ENCODE measurements at places on chromosomes 5 and 9.

DNA sequence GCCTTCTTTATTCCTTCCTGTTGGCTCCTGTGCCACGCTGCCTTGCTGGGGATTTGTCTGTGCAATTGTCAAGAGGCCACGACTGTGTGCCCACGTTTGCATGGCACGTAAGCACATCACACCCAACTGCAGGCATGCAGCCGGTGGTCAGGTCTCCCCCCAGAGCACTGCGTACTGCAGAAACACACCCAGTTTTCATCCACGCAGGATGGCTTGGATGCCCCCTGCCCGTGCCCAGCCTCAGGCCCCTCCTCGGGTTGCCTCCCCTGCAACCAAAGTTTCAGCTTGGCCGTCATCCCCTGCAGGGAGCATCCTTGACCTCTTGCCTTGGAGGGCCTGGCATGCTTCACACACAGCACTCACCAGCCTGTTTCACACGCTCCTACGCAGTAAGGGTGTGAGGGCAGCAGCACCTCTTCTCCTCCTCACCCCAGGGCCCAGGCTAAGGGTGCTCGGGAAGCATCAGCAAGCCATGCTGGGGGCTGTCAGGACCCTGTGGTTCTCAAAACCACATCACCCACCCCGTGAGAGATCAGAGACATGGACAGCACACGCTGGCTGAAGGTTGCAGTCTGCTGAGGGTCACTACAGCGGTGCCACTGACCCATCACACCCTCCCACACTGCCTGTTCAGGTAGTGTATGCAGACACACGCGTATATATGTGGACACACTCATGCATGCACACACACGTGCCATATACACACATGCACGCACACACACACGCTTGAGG is 3.1 kb downstream of the MRPL36 start:
- DNase-seq, result no peak

DNA sequence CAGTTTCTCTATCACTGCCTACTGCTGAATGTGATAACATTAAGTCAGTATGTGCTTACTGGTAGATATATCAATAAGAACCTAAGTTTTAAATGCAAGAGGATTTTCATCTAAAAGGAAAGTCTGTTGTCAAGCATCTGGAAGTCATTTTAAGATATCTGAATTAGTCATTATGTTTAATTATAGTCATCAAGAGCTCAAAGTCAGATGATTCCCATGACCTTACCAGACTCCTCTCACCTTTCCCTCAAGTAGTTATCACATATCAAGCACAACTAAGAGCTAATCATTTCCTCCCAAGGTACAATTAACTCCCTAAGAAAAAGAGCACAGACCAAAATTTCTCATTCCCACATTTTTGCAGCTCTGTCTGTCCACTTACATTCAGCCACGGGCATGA is 45.5 kb downstream of the PUM3 start:
- no peak for DNase-seq

DNA sequence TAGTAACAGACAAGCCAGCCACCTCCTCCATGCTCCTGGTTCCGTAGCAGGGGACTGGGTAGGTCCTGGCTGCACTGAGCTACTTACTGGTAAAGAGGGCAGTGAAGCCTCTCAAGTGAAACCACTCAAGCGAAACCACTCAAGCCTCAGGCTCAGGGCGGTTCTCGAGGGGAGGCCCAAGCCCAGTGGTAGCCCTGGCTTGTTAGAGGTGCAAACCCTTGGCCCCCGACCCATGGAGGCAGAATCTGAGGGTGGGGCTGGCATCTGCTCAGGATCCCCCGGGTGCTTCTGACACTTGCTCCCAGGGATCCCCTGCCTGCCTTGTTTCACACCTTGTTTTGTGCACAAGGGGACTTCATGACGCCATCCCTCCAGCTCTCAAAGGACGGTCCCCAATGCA is 76.5 kb upstream of the OLFM1 start:
- no peak for DNase-seq

DNA sequence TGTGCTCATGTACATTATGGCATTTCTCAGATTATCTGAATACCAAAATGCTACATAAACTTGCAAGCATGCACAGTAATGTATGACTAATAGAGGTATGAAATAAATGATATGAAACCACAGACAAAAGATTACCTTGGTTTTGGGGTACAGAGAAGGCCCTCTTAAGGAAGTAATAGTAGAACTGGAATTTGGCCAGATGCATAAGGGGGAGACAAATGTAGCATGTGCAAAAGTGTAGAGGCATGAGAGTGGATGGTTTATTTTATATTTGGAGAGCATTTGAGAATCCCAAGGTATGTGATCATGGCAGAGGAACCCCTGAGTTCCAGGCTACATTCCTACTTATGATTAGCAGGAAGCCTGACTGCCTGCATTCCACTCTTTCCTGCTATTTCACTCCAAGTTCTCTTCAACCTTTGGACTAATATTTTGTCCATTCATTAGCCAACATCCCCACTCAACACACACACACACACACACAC is 74.2 kb downstream of the MAMDC2 start:
- peak; percentile 30 for DNase-seq

- DNase-seq, result no peak
Measured at GRCh38 chr9:114718801-114719221, 36.8 kb upstream of the TEX48 start.

GRCh38 chr9:35517552-35518224 is 27.8 kb downstream of the RUSC2 start:
- DNase-seq, result no peak

GRCh38 chr9:19138084-19138483 is 10.8 kb upstream of the PLIN2 start:
- DNase-seq, result no peak

GRCh38 chr5:172782169-172783039 is 11.4 kb upstream of the DUSP1 start:
- no peak for DNase-seq

DNA sequence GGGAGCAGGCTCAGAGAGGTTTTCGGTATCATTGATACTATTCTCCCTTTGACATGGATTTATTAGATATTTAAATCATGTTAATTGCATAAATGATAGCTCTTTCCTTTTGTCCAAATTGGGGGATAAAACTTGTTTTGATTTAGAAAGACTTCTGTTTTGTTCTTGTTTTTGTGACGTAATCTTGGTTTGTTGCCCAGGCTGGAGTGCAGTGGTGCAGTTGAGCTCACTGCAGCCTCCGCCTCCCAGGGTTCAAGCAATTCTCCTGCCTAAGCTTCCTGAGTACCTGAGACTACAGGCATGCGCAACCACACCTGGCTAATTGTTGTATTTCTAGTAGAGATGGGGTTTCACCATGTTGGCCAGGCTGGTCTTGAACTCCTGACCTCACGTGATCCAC is 7.1 kb downstream of the MAT2B start:
- DNase-seq, result peak; percentile 7

DNA sequence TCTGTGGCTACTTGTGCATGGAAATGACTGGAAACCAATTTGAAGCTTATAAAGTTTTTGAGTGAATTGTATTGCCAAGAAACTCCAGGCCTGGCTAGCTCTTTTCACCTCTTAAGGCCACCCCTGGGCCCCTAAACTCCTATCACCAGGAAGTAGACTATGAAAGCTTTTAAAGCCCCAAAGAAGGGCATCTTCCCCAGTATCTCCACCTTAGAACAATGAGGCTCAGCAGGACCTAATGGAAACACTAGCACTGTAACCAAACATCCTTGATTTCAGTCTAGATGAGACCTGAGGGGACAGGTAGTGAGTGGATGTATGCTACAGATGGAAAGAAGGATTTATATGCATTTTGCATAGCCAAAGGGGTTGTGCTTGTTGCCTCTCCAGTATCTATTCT is 25.0 kb downstream of the LYRM7 start:
- DNase-seq, result no peak

GRCh38 chr5:134957920-134958608 is 9.6 kb upstream of the CATSPER3 start:
- DNase-seq, result no peak

DNA sequence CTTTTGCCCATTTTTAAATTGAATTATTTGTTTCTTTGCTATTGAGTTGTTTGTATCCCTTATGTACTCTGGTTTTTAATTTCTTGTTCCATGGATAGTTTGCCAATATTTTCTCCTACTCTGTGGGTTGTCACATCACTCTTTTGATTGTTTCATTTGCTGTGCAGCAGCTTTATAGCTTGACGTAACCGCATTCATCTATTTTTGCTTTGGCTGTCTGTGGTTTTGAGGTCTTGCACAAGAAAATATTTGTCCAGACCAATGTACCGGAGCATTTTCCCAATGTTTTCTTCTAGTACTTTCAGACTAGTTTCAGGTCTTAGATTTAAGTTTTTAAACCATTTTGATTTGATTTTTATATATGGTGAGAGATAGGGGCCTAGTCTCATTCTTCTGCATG is 36.2 kb upstream of the ZNF366 start:
- peak; percentile 72 for DNase-seq
